Stimulated activated CD4-positive, alpha-beta T cell treated with anti-CD3 and anti-CD28 coated beads, Interleukin-15, amount 100 ng/mL, for 1 hour (primary cell): ENCODE measurements at places on chromosomes 5 and 9.

- no peak for DNase-seq
Measured at GRCh38 chr9:112861638-112862555, 28.8 kb downstream of the SLC46A2 start.

DNA sequence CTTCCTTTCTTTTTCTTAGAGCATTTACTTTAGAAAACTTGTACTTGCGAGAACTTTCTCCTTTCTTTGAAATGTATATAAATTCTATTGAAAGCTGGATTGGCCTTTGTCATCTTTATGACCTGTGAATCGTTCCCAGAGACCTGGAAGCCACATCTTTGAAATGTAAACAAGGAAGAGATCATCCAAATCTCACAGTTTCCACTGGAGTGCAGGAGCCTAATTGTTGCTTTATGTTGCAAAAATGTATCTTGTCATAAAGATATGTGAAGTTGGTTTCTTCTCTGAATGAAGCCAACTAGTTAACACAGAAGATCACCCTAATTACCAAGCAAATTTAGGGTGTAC is 1101.8 kb downstream of the TAF11L14 start:
- no peak for DNase-seq

GRCh38 chr9:95760791-95761190 is 114.7 kb upstream of the ERCC6L2 start:
- no peak for DNase-seq

DNA sequence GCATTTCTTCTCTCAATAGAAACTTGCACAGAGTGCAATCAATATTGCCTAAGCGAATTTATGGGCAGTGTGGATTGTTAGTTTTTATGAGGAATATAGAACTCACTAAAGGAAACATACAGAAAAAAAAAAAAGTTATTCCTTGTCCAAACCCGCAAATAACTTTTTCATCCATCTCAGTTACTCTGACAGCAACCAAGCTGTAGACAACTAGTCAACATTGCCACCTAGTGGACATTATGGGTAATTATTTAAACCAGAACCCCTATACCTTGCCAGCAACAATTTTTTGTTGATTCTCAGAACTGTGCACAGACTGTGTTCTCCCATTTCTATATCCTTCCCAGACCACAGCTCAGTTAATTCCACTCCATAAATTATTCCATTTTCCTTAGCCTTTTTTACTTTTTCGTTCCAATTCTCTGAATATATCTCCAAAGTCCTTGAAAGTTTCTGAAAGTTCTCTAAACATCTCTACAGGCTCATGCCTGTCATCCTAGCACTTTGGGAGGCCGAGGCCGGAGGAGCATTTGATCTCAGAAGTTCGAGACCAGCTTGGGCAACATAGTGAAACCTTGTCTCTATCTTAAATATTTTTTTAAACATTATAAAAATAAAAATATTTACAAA is 2.6 kb upstream of the AFAP1L1 start:
- no peak for DNase-seq

- no peak for DNase-seq
Measured at GRCh38 chr5:126357585-126358342, 65.4 kb upstream of the GRAMD2B start.

DNA sequence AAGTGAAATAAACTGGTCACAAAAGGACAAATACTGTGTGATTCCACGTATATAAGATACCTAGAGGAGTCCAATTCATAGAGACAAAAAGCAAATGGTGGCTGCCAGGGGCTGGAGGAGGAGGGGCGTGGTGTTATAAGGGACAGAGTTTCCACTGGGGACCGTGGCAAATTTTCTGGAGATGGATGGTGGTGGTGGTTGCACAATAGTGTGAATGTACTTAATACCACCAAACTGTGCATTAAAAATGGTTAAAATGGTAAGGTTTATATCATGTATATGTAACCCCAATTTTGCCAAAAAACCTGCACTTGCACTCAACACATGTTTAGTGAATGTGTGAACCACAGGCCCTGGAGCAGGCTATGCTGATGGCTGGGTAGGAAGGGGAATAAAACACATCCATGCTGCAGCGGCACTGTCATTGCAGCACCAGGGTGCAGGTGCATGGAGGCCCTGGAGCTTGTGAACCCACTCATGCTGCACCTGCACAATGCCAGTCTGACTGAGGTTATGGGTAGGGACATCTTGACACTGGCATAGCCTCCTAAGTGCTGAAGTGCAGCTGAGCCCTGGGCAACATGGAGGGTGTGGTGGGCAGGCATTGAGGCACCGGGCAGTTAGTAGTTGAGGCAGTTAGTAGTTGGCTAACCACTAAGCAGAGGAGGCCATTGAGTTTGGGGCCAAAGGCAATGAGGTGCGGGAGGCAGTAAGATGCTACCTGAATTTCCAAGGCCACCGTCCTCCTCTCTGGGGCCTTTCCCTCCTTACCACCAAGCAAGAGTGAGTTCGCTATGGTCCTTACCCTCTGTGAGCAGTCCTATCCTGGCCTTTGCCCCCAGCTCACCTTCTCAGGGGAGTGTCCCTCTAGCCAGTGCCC is 3.5 kb upstream of the PHF2 start:
- DNase-seq = no peak

DNA sequence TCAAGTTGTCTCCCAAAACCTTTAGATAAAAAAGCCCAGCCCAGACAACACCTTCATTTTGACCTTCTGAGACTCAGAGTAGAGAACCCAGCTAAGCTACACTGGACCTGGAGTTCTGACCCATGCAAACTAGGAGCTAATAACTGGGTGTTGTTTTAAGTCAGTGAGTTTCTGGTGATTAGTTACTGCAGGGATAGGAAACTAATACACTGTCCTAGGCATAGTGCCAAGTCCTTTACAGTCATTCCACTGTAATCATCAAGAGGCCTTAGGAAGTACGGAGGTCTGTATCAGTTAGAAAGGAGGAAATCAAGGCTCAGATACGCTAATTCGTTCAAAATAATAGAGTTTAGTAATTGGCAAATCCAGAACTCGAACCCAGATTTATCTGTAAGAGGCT is 197.9 kb downstream of the KCTD16 start:
- no peak for DNase-seq

DNA sequence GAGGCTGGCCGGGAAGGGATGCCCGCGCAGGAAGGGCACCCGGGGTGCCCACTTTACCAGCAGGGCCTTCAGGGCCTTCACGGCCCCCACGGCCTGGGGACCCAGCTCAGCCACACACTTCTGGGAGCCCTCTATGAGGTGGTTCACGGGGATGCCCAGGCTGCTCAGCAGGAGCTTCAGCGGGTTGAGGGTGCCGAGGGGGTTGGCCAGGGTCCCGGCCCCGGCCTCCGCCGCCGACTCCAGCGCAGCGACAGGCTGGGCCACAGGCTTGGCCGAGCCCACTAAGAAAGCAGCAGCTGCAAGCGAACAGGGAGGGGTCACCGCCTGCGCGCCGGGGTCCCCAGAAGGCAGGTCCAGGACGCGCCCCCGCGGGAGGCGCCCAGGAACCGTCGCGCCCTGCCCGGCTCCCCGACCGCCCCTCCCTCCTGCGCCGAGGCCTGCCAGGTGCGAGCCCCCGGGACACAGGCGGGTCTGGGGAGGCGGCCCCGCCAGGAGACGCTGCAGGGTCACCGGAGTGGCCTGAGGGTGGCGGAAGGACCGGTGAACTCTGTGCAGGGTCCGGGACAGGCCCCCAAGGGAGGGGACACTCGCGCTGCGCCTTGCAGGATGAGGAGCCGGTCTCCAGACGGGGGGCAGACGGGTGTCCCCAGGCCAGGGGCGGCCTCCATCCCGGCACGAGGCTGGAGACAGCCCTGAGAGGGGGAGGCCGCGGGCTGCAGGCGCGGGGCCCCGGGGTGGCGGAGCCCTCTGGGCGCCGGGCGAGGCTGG is 572 bp downstream of the SCGB3A1 start:
- DNase-seq = no peak

- DNase-seq = no peak
Measured at GRCh38 chr9:7639471-7639870, 160.1 kb downstream of the DMAC1 start.

DNA sequence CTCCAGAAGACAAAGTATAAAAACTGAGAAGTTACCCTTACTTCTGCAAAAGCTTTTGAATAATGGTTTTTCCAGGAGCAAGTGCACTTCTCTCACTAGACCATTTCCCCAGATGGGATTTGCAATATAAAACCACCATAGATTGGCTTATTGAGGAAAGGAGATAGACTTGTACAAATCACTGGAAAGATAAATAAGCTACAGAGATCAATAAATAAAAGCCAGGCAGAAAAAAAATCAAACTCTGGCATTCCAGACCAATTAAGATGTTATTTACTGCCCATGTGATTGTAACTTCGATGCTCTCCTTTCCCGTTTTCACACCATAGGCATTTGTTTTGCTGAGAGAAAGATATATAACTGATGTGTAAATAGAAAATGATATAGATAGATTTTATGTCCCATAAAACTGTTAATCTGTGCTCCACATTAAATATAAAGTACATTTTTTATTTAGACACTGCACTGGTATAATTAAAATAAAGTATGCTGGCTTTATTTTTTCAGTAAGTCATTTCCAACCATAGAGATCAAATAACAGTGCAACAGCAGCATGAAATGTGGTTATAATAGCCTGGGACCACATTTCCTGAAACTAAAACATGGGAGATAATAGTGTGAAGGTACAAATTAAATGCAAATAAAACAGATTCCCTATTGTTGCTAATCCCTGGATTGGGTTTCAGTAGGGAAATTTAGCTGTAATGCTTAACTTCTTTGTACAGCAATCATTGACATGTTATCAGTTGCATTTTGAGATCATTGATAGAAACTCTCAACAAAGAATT is 177.7 kb downstream of the NR2F1-AS1 start:
- no peak for DNase-seq

GRCh38 chr5:72848474-72849428 is 32.3 kb downstream of the TNPO1 start:
- DNase-seq = peak; percentile 11

DNA sequence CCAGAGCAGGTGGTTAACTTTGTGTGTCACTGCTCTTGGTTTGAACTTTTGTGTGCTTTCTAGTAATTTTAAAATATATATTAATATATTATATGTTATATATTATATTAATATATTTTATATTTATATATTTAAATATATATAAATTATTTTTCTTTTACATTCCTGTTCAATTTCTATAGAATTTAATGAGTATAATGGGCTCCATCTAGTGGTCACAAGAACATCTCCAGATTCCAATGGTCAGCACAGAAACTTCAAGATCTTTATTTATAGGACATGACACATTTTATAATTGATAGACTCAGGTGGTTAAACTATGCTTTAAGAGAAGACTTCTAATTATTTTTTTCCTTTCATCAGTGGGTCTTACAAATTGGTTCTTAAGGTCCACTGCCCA is 39.1 kb downstream of the COL23A1 start:
- DNase-seq = no peak

GRCh38 chr5:123278284-123278683 is 144.9 kb downstream of the CEP120 start:
- DNase-seq = no peak

- DNase-seq = no peak
Measured at GRCh38 chr5:153624451-153624765, 133.9 kb downstream of the GRIA1 start.

DNA sequence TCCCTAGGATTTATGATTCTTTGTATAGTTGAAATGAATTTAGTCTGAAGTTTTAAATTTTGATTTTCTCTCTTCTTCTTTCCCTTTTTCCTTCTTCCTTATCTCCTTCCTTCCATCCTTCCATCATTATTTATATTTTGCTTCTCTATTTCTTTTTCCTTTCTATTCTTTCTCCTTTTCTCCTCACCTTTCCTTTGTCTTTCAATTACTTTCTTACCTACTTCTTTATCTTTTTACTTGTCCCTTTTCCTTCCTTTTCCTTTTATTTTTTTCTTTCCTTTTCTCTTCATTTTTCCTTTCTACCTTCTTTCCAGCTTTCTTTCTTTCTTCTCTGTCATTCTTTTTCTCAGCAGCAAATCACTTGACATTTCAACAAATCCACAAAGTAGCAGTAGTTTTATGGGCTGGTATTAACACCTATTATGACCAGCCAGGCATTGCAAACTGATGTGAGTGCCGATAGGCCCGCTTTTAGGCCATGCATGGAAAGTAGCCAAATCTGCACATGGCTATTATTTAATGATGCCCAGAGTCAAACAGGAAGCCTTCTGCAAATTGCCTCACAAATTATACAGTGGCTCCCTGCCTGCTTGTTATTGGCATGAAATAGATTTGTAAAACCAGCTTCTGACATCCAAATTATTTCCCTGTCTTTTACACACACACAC is 37.1 kb upstream of the NR3C1 start:
- DNase-seq = no peak

DNA sequence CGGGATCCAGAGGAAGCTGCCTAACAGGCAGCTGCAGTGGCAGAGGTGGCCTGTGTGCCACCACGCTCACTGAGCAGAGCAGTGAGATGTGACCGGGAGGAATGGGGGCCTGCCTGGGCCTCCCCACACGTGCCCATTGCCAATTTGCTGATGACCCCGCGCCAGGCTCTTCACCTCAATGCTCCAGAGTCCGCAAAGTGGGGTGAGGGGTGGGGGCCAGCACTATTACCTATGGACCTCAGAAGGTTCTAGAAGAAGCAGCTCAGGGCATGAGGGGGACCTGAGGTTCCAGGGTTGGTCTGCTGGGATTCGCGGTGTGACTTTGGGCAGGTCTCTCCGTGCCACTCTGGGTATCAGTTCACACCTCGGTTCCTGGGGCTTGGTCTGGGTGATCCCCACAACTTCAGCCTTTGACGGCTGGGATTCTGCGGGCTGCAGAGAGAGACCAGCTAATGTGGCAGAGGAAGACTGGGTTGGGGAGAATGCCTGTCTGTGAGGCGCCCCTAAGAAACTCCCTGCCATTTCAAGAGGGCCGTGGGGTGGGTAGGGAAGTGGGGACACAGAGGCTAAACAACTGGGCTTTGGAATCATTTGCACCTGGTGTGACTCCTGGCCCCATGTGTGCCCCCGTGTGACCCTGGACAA is 231.0 kb upstream of the MVB12B start:
- DNase-seq = no peak

DNA sequence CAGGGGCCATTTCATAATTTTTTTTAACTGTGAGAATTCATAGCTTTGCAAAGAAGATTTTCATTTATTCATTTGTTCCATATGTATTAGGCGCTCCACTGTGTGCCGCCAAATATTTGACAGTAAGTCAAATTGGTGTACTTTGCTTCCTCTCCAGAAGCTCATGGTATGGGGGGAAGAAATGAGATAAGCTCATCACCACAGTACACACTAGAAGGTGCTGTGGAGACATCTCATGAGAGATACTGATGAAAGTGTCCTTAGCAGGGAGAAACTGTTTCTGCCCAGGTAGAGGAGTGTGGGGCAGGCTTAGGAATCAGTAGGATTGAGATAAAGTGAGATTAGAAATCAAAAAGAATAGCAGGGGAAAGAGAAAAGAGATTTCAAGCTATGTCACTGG is 136.2 kb downstream of the CDH6 start:
- no peak for DNase-seq

DNA sequence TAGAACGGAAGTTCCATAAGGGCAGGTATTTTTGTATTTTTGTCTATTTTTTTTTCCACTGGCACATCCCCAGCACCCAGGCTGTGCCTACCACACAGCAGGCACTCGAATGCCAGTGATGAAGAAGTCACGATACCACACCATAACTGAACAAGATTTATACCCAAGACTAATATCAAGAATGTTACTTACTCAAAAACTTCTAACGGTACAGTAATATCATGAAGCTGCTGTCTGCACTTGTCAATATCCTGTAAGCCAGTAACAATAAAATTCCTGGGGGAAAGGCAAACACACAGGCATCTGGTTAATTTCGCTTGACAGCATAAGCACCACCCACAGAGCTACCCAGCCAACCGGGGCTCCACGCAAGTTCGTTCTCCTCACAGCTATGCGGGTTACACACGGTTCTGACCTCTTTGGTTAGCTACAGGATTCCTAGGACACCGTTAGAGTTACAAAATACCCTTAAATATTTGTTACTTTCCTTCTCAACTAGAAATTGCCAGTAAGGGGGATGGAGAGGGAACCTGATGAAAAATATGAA is 1.3 kb downstream of the MED10 start:
- DNase-seq = no peak
